Fibroblast of the aortic adventitia (primary cell): ENCODE measurements at places on chromosomes 16 and 17. TPM values are rescaled to one million over a fixed set of nuclear protein-coding genes. Genes with fewer than 3 reads are reported as not detected.

Gene KRT33B
- not detected in 2 replicates for total RNA-seq

Gene TM4SF5
- total RNA-seq, result not detected in 2 replicates

Gene GRB7
- 1.7 TPM in 1 of 2 replicates, not detected in the other for total RNA-seq

Gene TMEM219
- total RNA-seq, result 57.3 and 68.0 TPM in 2 replicates

Gene TPSD1
- total RNA-seq, result not detected in 2 replicates

Gene RND2
- 0.45 and 0.98 TPM in 2 replicates for total RNA-seq
